HEK293T (cell line): ENCODE measurements at places on chromosomes 2 and 18.

GRCh38 chr18:13386891-13387801 lies 168.6 kb downstream of the LDLRAD4 start:
- no peak for DNase-seq

DNA sequence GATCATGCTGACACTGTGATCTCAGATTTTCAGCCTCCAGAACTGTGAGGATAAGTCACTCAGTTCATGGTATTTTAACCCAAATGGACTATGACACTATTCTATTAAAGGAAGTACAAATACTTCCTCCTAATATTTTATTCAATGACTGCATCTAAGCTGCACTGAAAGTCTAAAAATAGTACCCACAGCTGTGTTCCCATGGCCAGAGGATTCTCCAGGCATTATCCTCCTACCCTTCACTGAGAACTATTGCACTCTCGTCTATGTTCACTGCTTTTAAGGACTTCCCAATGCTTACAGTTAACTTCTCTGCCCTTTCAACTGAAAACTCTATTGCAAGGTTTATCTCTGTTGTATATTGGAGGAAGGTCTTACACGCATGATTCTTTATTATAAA lies 15.2 kb downstream of the LRATD1 start:
- no peak for DNase-seq

GRCh38 chr2:102276549-102277201 lies 34.7 kb upstream of the IL1RL1 start:
- DNase-seq: no peak

GRCh38 chr2:19762142-19762541 lies 139.6 kb downstream of the TTC32 start:
- DNase-seq: no peak

DNA sequence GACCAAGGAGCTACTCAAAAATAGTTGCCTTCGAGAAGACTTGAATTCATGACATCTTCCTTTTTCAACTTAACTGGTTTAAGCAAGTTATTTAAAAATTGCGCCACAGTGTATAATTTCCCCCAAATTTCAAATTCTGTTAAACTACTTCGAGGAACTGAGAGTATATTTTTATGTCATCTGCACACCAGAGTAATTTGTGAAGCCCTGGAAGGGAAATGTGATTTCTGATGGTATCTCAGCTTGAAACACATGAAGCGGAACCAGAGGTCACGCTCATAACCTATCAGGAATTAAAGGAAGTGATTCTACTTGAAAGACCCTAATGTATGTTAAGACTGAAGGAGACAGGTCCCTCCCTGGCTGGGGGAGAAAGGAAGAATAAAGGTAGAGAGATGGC lies 33.9 kb upstream of the DARS1 start:
- DNase-seq: no peak

DNA sequence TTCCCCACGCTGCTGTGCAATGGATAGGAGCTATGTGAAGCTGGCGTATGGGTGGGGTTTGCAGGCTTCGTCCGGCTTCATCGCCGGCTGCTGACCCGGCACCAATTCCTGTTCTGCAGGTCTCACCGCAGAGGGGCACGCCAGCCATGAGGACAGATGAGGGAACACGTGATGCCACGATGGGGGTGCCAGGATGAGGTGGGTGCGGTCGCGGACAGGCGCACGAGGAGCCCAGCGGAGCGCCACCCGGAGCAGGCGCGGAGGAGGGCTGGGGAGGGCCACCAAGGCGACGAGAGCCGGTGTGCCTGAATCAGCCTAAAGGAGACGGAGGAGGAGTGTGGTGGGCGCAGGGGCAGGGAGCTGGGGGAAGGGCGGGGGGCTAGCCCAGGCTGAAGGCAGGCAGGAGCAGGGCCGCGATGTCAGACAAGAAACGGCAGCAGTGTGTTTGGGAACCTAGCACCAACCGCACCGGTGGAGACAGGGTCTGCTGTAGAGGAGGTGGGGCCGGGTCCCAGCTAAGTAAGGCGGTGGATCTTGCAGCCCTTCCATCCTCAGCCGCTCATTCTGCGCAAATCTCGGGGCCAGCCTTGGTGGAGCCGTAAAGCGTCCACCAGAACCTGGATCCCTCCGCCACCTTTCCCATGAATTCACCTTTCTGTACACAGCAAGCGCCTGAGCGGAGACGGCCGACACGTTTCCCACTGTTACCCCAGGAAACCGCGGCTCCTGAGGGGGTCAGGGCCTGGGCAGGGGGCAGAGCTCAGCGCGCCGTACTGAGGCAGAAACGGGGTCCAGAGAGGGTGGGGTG lies 17.0 kb upstream of the CD8A start:
- DNase-seq: peak; percentile 65

GRCh38 chr2:128686497-128686859 lies 367.8 kb upstream of the HS6ST1 start:
- no peak for DNase-seq

DNA sequence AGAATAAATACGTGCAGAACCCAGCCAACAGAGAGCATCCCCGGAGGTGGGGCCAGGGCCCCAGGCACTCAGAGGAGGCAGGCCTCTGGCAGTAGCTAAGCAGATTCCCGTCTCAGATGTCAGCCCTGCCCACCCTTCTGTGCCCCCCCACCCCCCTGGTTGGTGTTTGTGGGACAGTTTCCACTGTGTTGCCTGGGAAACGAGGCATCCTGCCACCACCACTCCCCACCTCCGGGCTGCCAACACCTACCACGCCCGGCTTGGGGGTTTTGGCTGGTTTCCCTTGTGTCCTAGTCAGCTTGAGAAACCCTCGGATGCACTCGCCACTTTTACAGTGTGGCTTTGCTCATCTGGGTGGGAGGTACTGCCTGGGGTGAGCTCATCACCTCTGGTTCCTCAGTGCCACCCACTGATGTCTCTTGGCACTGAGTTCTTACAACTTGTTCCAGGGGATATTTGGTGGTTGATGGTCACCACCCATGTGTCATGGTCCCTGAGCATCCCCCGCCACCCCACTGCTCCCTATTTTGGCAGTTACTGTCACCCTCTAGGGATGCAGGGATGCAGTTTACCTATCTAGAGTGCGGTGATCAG lies 72.4 kb upstream of the YWHAQ start:
- DNase-seq: no peak

GRCh38 chr2:212977152-212977551 lies 174.3 kb downstream of the IKZF2 start:
- DNase-seq: no peak

DNA sequence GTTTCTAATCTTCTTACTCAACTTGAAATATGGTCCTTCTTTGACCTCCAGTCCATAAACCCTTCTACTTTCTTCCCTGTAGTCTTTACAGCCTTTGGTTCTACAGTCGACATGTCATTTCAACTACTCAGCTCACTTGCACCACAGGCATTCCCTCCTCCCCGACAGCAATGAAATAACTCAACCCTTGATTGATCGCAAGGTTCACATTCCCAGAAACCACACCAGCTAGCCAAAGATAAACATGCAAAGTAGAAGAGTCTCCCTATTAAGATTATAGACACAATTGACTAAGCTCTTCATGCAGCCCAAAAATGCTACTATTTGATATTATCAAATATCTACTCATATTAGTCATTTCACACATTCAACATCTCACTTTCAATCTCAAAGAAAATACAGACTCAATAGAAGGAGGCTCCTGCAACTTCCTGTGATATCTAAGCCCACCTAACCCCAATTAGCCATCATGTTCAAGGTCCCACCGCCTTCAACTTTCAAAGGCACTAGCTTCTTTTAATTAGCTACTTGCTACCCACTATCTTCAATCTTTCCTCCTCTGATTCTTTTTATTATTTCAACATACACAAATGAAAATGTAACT lies 50.8 kb downstream of the RTTN start:
- DNase-seq: no peak

DNA sequence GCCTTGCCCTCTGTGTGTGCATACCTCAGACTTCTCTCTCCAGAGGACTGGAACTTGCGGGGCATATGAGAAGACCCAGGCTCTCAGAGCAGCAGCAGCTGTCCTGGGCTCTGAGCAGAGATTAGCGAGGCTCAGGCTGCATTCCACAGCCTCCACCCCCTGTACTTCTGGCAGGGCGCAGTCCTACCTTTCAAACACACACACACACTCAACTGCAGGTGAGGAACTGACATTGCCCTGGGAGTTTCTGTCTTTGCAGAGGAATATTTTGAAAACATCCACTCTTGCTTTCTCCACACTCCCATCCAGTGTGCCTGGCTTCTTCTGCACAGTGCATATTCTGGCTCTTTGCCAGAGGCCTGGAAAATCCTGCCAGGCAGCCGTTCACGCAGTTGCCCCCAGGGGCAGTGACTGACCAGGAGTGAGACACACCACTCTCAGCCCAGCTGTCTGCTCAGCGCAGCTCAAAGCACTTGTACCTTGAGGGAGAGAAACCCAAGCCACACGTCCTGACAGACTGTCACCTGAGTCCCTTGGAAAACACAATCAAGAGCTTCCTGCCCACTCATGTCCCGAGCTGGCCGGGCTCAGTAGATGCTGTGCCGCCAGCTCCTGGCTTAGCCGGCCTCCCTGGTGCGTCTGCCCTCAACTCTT lies 460.8 kb downstream of the RNF144A start:
- peak; percentile 16 for DNase-seq

DNA sequence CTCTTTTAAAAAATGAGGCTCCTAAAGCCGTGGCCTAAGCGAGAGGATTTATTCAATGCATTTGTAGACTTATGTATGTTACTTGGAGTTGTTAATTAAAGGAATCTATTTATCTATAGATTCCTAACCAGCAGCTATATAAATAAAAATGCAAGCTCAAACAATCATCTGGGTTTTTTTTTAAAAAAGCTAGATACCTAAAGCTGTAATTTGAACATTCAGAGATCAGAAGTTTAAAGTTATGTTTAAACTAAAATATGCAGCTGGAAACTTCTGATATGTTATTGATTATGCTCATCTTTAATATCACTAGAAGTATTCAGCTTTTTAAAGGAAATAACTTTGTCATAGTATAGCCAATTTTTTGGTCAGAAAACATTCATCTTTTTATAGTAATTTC lies 1.0 kb downstream of the MEIS1 start:
- DNase-seq: no peak

DNA sequence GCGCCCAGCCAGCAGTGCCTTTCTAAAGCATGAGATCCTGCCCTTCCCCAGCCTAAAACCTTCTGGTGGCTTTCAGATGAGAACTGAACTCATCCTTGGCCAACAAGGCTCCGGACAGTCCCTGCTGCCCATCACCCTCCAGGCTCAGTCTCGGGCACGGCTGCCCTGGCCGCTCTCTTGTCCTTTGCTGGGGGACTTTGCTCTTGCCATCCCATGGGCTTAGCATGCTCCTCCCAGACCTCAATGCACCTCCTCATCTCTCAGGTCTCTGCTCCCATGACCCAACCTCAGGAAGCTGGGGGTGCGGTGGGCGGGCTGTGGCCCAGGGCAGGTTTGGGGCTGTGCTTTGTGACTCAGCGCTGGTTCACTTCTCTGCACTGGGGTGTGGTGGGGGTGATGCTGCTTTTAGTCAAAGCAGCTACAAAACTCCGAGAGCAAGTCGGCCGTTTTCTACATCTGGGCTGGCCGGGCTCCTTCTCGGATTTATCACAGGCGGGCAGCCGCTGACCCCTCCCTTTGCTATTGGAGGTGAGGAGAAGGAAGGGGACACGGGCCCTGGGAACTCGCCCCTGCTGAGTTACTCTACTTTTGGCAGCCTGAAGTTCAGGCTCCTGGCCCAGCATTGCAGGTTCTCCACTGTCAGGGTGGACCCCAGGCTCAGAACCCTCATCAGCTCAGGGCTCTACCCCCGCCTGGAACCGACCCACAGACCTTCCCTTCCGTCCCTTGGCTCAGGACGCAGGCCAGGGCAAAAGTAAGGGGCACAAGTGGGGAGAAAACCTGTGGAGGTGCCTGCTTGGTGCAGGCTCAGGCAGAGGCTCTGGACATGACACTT lies 90.6 kb upstream of the TAF1B start:
- no peak for DNase-seq

GRCh38 chr2:68940369-68940768 lies 12.3 kb downstream of the GKN2 start:
- no peak for DNase-seq

- DNase-seq: no peak
Observed at GRCh38 chr2:101850450-101850849, 141.3 kb upstream of the IL1R2 start.

DNA sequence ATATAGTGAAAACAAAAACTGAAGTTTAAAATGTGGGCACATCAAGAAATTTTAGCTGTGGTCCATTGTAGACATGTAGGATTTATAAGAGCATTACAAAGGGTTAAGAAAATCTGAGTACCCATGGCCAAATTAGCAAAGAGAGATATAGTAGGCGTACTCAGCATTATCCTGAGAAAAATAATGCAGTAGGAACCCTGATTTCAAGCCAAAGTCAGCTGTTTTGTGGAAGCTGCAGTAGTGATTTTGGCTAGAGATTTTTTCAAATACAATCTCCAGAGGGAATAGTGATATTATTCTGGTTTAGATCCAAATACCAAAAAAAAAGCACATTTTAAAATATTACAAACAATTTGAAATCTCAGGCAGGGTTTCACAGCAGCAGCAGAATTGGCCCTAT lies 450.9 kb downstream of the FBXO15 start:
- no peak for DNase-seq

DNA sequence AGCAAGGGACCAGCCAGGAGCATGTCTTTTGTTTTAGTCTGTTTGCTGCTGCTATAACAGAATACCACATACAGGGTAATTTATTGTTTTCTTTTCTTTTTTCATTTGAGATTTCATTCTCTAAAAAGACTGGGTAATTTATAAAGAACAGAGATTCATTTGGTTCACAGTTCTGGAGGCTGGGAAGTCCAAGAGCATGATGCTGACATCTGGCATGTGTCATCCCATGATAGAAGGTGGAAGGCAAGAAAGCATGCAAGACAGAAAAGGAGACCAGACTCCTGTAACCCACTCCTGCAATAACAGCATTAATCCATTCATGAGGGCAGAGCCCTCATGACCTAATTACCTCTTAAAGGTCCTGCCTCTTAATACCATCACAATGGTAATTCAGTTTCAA lies 14.8 kb downstream of the SGO2 start:
- no peak for DNase-seq

- DNase-seq: no peak
Observed at GRCh38 chr2:76862901-76863300, 659.3 kb downstream of the LRRTM4 start.

- DNase-seq: no peak
Observed at GRCh38 chr2:71687412-71687811, 234.1 kb downstream of the DYSF start.

GRCh38 chr2:191500884-191501560 lies 176.9 kb upstream of the NABP1 start:
- no peak for DNase-seq

- DNase-seq: no peak
Observed at GRCh38 chr2:18787726-18788125, 198.4 kb upstream of the NT5C1B start.

DNA sequence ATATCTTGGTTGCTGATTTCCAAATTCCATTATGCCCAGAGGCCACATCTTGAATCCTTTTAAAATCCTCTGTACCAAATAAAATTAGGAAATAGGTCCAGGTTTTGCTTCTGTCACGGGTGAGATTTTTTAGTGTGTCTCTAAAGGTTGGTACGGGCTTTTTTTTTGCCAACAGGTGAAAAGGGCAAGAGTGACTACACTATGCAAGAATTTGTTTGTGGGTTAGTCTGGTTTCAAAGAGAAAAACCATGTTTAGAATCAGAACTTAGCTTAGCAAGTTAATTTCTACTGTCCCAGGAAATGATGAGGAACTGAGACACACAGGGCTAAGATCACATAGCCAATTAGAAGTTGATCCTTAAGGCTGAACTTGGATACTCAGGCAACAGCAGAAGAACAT lies 41.7 kb downstream of the POLR1A start:
- no peak for DNase-seq

- DNase-seq: no peak
Observed at GRCh38 chr18:32529722-32530420, 59.2 kb upstream of the GAREM1 start.
